ENCODE measurements at places on chromosomes 4 and X.

DNA sequence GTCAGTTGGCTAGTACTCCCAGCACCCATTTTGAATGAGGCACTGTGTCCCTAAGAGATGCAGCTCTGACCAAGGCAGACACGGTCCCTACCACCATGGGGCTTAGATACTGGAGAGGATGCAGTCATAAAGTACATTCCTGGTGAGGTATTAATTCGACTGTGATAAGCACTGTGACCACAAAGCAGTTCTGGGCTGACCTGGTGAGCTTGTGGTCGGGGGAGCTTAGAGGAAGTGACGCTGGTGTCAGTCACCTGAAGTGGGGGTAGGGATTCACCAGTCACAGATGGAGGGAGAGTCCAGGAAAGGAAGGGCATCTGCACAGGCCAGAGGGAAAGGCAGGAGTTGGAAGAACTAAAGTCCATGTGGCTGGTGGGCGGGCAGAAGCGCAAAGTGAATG lies 15.8 kb upstream of the CLTRN start:
- DNase-seq: no peak

DNA sequence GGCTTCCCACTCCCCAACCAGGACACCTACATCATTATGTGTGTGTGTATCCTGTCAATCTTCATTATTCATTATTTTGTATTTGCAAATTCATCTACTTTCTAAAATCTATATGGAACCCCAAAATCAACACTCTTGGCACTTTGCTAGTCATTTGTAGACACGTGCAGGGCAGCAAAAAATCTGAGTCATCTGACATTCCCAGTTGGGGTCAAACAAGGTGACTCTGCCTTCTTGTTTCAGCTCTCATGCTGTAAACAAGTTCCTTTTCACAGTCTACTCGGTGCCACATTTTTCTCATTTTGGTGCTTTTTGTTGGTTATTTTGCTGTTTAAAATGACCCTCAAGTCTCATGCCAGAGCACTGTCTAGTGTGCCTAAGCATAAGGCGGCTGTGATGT lies 5.9 kb downstream of the MRFAP1L1 start:
- no peak for DNase-seq

DNA sequence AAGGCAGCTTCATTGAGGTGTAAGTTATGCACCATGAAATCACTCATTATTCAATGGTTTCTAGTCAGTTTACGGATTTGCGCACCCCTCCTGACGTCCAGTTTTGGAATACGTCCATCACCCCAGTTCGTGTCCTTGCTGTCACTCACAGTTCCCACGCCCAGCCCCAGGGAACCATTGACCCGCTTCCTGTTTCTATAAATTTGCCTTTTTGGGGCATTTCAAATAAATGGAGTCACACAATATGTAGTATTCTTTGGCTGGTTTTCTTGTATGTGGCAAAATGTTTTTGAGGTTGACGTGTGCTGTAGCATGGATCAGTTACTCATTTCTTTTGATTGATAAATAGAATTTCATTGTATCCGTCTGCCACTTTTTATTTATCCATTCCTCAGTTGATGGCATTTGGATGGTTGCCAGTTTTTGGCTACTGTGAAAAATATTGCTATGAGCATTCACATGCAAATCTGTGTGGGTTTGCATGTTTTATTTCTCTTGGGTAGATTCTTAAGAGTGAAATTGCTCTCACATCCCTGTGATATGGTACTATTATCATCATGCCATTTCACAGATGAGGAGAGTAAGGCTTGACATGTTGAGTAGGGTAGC lies 18.4 kb upstream of the SORCS2 start:
- no peak for DNase-seq

DNA sequence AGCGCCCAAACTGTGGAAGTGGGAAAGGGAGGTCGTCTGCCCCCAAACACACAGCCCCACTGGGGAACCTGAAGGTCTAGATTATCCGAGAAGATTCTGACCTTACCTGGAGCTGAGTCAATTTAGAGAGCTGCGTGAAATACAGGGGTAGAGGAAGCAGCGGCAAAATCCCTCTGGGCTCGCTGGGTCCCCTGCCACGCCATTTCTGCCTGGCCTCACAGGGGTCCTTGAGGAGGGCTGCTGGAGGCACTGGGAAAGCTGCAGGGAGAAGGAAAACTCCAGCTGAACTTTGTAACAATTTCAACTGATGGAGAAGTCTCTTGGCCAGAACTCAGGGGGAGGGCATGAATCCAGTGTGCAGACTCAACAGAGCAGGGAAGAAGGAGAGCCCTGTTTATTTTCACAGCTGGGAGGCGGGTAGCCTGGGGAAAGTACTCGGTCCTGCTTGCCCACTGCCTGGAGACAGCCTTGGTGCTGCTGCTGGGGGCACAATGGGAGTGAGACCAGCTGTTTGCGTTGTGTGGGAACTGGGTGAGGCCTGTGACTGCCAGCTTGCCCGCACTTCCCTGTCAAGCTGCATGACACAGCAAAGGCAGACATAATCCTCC lies 93.2 kb upstream of the MAPK10 start:
- no peak for DNase-seq

GRCh38 chr4:86326400-86326799 lies 33.5 kb downstream of the MAPK10 start:
- no peak for DNase-seq

DNA sequence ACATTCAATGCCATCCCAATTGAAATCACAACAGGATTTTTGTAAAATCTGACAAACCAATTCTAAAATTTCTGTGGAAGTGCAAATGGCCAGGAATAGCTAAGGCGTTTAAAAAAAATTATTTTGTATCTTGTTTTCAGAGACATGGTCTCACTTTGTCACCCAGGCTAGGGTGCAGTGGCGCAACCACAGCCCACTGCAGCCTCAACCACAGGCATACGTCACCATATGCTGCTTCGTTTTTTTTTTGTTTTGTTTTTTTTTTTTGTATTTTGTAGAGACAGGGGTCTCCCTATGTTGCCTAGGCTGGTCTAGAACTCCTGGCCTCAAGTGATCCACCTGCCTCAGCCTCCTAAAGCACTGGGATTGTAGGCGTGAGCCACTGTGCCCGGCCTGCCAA lies 24.5 kb downstream of the ZNF41 start:
- DNase-seq: no peak

GRCh38 chrX:10310511-10310910 lies 153.7 kb downstream of the CLCN4 start:
- no peak for DNase-seq

GRCh38 chr4:1027915-1028238 lies 16.5 kb downstream of the FGFRL1 start:
- DNase-seq: no peak

DNA sequence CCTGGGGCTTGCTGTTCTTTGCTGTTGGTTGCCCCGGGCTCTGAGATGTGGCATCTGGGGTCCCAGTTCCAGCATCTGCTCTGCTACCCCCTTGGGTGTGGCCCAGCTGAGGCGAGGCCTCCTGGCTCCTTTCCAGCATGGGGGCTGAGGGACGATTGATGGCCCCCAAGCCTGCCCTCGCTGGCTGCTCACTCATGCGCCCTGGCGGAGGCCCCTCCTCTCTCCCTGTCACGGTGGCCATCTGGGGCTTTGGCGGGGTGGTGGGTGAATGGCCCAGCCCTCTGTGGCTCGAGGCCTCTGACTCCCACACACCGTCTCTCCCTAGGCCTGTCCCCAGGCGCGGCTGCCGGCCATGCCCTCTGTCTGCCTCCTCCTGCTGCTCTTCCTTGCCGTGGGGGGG lies 1.8 kb downstream of the PLXNA3 start:
- no peak for DNase-seq

GRCh38 chr4:44978020-44978419 lies 251.7 kb upstream of the GNPDA2 start:
- no peak for DNase-seq

- no peak for DNase-seq
Measured at GRCh38 chr4:108783665-108784463, 21.0 kb upstream of the ETNPPL start.

GRCh38 chr4:62449538-62449937 lies 1249.4 kb downstream of the ADGRL3 start:
- no peak for DNase-seq

GRCh38 chr4:22091352-22091717 lies 142.8 kb upstream of the KCNIP4 start:
- DNase-seq: no peak

GRCh38 chr4:47469951-47470350 lies 6.4 kb upstream of the COMMD8 start:
- no peak for DNase-seq

GRCh38 chrX:110992611-110993010 lies 103.4 kb upstream of the PAK3 start:
- peak; percentile 3 for DNase-seq

- DNase-seq: peak; percentile 17
Measured at GRCh38 chrX:86002076-86002896, 45.1 kb downstream of the CHM start.

GRCh38 chr4:127250577-127250976 lies 382.2 kb upstream of the INTU start:
- no peak for DNase-seq

DNA sequence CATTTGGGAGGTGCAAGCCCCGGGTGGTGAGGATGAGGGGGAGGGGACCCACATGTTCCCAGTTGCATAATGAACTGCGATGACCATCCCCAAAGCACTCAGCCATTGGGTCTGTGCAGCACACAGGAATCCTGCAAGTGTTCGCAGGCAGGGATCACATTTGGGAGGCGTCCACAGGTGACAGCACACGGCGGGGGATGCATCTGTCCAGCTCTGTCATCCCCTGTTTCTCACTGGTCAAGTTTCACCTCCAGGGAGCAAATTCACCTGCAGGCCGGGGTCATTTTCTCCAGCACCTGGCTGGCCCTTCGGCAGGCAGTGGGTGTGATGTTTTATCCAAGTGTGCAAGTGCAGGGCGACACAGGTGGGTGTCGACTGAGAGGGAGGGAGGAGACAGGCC lies 33.3 kb upstream of the SORCS2 start:
- no peak for DNase-seq

- DNase-seq: no peak
Measured at GRCh38 chrX:154368630-154369448, 5.6 kb downstream of the FLNA start.

- DNase-seq: no peak
Measured at GRCh38 chrX:134885336-134886001, 105.3 kb upstream of the SMIM10 start.

DNA sequence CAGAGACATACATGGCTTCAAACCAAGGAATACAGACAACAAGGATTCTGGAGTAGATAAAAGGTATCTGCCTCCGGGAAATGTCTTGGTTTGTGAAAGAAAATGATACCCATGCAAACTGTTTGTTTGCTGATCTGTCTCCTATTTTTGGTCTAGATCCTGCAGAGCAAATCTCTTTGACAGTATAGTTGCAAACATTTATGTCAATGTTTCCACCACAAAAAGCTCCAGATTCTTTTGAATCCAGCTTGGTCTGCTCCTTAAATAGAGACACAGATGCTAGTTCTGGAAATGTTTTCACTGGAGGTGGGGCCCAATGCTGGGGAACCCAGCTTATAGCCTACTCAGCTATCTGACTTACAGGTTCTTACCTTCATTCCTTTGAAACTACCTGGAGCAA lies 119.7 kb downstream of the ATG4A start:
- DNase-seq: no peak

DNA sequence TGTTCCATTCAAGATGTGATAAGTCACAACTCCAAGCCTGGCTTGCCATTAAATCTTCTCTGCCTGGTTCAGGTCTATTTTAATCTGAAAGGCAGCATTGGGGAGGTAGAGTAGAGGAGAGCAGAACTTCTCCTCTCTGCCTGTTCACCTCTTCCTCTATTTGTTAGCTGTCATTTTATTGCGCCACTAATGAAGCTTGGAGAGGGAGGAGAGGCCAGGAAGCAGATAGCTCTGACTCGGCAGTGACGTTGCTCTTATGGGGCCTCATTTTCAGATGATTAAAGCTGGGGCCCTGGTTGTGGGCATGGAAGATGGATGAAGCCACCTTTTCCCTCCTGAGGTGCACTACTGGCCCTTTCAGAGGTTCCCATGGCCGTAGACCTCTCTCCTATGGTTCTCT lies 207.3 kb downstream of the MID1IP1 start:
- no peak for DNase-seq

DNA sequence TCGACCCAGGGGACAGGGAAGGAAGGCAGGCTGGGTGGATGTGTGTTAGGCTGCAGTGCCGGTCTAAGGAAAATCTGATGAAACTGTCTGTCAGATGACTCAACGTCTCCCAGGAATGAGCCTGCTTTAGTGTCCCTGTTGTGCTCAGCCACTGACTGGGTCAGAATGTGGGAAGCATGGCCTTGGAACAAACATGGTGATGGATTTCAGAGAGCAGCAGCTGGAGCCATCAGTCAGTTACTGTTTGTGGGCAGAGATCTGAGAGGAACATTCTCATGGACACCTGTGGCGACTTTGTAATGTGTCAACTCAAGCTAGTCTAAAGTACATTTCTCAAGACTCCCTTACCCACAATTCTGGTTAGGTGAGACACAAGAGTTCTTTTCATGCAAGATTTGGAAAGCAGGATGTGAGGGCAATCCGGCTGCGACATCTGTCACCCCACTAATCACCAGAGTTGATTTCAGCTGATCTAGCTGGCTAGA lies 63.2 kb downstream of the ANAPC10 start:
- no peak for DNase-seq

DNA sequence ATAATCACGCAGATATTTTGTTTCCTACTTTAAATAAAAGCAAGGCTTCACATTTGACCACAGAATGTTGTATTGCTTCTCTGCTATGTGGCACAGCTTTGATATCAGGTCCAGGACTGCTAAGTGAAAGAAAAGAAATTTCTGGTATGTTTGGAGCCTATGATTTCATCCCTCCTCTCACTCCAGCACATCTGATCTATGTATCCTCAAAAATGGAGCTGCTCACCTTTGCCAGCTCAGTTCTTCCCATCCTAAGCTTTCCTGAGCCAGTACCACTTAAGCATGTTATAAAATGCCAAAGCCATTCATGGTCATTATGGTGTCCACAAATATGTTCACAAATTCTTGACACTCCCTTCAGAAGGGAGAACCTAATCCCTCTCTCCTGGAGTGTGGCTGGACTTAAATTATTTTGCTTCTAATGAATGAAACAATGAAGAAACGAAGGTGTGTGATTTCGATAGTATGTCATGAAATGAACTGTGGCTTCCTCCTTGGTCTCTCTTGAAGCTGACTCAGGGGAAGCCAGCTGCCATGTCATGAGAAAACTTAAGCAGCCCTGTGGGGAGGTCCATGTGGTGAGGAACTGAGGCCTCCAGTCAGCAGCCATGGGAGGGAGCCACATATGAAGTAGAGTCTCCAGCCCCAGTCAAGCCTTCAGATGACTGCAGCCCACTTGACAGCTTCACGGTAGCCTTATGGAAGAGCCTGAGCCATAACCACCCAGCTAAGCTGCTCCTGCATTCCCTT lies 207.7 kb downstream of the MGST2 start:
- no peak for DNase-seq

GRCh38 chr4:131566026-131566425 lies 1583.1 kb upstream of the PCDH10 start:
- DNase-seq: no peak
